ENCODE measurements at places on chromosomes 4 and X.

DNA sequence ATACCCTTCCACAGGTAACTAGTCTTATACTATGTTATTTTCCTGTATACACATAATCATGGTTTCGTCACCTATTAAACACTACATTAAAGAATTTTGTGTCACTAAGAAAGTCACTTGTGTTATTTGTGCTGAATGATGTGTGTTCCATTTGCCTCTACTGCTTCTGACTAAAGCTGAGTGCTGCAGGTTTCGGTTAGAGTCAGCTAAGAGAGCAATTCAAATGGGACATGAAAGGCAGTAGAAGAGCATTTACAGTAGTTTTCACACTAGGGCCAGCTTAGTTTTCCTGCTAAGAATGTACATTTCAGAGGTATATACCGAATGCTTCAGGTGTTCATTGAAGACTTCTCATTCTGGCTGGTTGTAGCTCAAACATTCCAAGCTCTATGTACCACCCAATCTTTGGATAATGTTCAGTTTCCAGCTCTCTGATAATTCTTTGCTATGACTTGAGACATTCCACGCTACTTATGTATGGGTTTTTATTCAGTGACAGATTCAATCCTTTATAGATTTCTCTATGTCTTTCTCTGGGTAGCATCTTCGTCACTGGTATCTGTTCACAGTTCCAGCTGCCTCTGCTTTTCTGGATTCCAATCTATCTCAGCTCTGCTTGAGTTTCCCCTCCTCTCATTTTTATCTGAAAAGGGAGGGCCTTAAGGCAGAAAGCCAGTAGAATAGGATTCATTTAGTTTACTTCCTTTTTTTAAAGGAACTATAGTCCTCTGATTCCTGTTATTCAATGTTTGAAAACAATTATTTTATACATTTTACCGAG is 164.4 kb downstream of the CXXC4 start:
- DNase-seq: no peak

DNA sequence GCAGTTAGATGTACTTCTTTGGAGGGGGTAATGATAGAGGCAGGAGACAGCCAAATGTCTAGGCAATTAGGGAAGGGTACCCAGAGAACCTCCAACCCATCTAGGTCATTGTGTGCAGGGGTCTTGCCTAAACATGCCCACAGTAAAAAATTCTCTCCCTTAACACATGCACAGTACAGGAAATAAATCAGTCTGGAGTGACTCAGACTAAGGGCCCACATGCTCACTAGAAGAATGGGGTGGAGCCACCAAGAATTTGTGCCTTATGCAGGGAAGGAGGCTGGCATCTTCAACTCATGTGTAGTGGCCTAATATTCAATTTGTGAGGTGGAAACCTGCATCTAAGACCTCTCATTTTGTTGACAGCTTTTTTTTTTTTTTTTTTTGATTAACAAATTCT is 945.3 kb upstream of the GRIA3 start:
- no peak for DNase-seq

DNA sequence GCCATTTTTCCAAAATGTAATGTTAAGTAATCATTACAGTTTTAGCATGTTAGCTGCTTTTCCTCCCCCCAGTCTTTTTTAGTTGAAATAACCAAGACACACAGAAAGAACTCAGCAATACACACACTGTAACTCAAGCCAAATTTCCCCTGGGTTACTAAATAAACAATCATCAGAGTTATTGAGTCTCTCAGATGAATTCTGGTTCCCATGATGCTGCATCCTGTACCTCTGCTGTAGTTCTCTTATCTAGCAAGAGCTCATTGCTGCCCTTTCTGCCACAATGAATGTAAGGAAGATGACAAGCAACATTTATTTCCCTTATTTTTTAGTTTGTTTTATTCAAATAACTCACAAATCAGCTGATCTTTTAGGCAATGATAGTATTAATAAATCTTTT is 185.1 kb downstream of the ARHGAP6 start:
- no peak for DNase-seq

- no peak for DNase-seq
These were observed 24.4 kb upstream of the ZFX start for GRCh38 chrX:24125028-24125612.

- no peak for DNase-seq
These were observed 493.1 kb downstream of the IL15 start for GRCh38 chr4:142129473-142129872.

DNA sequence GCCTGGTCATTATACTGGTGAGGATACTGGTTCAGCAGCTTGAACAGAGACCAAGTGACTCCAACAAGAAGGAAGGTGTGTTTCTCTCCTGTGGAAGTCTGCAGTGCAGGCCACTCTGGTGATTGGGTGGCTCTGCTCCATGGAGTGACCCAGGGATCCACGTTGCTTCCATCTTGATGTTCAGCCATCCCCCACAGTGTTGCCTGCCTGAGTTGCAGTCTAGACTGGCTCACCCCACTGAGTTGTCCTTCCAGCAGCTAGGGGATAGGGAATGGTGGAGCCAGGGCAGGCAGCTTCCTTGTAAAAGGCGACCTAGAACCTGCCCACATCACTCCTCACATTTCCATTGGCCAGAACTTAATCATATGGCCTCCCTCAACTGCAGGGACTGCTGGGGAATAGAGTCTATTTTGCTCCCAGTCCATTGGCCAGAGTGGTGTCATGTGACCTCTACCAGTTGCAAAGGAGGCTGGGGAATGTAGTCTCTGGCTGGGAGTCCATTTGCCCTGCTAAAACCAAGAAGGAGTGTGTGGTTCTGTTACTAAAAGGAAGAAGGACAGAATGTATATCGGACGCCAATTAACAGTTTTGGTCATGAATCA is 8.0 kb downstream of the MAN2B2 start:
- no peak for DNase-seq

DNA sequence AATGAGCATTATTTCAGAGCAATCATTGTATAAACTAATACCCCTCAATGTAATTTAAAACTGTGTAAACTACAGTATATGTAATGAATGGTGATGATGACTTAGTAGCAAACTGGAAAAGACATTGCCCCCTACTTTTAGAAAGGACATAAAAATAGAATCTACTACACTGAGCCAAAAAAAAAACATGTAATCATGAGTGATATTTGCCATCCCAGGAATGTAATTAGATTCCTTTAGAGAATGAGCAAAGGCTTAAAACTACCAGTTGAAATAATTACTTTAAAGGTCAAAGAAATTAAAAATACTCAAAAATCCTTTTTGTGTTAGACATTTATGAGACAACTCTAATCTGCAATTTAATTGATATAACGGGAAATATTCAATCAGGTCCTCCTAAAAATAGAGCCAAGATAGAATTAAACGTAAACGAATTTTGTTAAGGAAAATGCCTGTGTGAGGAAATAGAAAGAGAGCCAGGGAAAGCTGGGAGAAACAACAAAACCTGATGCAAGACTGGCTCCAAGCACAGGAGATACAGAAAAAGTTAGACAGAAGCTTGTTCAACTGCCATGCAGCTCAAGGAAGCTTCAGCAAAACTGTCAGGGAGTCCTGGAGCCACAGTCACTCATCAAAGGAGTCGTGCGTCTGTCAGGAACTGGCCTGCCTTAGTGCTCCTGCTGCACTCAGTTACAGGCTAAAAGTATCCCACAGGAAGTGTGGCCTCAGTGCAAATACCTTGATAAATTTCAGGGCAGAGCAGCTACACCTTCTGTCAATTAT is 655.7 kb upstream of the INTU start:
- no peak for DNase-seq

GRCh38 chrX:133495464-133496391 is 80.4 kb upstream of the GPC4 start:
- DNase-seq: no peak

DNA sequence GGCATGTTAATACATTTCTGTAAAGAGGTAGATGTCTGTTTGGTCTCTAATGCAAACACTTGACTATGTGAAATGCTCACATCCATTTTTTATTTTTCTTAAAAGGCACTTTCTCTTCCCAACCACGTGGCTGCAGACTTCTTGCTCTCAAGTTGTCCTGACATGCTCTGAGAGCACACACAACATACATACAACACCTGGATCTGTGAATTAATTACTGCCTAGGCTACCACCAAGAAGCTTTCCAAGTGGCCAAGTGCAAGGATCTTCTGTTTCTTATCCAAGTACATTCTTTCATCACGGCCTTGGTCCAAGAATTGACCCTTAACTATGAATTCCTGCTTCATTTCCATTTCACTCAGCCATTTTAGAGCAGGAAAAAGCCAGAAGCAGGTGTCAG is 110.8 kb downstream of the SPRY1 start:
- DNase-seq: no peak

DNA sequence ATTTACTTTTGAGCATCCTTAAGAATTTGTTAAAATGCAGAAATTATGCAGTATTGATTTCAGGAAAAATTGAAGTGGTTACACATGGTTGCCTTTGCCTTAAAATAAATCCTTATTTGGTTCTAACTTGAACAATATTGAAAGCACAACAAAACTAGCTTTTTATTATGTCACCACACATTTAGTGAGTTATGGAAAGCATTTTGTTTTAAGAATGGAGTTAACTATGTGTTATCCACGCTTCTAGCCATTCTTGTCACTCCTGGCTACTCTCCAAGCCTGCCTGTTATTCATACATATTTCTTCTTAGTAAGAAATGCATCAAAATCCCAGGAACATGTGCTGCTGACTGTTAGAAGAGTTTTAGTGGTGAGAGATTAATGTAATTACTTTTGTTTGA is 73.9 kb downstream of the FAT4 start:
- no peak for DNase-seq

- DNase-seq: no peak
These were observed 7.9 kb downstream of the SPON2 start for GRCh38 chr4:1164444-1164843.

DNA sequence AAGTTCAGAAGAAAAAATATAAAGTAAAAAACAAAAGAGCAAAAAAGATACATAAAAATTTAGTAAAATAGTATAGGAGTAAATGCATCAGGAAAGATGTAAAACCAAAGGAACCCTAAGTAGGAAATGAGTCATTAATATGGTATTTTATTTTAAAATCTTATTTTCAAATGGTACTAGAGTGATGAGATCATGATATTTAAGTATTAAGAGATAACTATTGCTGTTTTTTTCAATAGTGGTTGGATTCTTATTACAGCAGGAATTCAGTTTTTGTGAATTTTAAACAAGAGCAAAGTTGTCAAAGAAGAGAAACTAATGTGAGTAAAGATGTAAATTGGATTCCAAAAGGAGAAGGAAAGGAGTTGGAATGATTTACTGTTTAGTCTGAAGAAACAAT is 20.0 kb downstream of the EMCN start:
- no peak for DNase-seq

GRCh38 chrX:148270499-148270898 is 229.9 kb upstream of the AFF2 start:
- no peak for DNase-seq

GRCh38 chr4:102478186-102478585 is 23.0 kb upstream of the NFKB1 start:
- DNase-seq: no peak
